RPMI7951 (cell line): ENCODE measurements at places on chromosomes 5 and 9. TPM values are rescaled to one million over a fixed set of nuclear protein-coding genes. Genes with fewer than 3 reads are reported as not detected.

DNA sequence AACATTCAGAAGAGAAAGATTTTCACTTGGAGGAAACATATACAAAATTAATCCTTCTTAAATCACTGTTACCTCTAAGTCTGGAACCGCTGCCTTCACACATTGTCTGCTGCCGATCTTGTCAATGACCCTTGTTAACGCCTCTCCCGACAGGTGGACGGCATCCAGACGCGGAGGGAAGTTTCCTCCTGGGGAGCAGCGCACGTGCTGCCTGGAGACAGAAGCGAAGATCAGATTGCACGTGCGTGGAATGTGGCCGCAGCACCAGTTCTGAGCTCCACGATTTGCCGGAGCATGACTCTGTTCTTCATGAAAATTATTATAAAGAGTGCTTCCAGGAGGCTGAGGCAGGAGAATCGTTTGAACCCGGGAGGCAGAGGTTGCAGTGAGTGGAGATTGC, 183.6 kb upstream of the IRX4 start:
- no peak for DNase-seq

DNA sequence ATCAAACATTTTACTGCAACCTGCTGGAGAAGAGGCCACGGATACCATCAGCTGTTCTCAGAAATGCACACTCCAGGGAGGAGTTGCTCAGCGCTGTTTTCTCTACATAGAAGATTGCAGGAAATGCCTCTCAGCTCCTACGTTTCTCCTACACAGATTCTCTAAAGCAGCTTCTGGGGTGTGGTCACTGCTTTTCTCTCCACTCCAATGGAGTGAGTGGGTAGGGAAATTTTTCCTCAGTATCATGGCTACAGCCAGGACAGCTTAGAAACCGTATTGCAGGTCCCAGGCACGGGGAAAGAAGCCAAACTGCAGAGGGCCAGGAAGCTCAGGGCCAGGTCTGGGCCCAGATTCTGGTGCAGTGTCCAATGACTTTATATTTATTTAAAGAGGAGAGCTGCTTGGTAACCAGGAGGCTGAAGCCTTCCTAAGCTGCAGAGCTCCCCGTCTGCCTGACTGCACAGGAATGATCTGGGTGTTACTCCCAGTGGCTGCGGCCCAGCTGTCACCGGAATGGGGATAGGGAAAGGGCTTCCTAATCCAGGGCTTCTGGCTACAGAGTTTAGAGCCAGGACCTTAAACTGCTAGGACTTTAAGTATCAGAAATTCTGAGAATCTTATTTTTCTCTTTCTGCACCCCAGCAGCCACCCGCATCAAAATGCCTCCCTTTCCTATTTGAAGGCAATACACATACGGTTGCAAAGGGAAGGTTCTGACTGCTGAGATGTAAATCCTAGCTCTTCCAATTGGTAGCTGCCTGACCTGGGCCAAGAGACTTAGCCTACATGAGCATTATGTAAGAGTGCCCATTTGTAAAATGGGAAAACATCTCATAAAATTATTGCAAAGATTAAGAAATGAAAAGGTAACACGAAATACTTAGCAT, 1.4 kb upstream of the SPTAN1 start:
- peak; percentile 29 for DNase-seq

- DNase-seq = peak; percentile 4
Observed at GRCh38 chr5:54251981-54252380, 58.4 kb downstream of the ARL15 start.

DNA sequence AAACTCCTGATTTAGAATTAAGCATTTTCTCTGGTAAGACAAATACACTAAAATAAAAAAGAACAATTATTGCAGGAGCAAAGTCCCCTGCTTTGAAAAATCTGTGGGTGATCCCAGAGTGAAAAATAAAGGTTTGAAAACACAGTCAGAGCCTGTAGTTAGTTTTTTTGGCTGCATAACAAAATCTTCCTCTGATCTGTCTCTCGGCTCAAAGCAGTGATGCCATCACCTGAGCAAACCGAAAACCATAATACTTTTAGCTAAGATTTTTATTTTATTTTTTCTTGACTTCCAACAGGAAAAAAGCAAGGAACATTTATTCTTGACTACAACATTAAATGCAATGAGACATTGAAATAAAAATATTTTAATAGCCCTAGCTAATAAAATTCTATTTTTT, 1.2 kb downstream of the CDH18 start:
- DNase-seq = no peak

DNA sequence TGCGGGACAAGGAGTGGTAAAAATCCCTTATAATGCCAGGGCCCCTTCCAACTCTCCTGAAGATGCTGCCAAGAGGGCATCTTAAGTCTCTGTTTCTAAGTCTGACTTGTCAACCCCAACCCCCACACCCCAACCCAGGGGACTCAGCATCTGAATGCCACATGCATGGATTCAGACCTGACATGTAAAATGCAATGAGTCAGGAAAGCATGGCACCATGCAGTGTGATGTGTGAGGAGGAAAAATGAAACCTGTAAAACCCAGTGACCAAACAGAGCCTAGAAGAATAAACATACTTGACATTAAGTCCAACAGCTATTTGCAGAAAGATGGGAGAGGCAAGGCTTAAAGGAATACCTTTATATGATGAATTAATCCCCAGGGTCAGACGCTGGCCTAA, 112.4 kb downstream of the ASTN2 start:
- no peak for DNase-seq

Gene ELAVL2
- total RNA-seq = 0.98 and 1.1 TPM in 2 replicates

DNA sequence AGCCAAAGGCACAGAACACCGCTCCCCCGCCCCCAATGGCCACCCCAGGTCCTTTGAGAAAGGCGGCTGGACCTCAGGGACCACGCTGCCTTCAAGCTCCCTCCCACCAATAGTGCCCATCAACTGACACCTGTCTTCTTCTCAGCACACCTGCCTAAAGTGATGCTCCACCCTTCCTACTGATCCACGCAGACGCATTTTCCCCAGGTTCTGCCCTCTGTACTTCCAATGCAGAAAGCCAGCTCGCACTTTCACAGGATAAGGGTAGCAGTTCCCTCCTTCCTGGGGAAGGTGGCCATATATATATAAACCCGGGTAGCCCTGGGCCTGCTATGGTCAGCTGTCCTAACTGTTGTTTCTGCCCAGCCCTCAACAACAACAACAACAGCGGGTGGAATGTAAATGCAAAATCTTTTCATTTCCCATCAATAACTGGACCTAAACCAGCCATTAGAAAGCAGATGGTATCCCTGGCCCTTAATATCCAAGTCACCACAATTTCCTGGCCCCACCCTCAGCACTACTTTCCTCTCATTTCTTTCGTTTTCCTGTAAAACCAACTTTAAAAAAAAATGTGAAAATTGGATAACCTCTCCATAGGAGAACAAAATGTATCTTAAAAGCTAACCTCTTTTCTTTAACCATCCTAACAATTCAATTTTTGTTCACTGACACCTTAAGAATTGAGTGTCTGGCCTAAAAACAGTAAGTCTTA, 1.7 kb downstream of the GOLM1 start:
- no peak for DNase-seq

DNA sequence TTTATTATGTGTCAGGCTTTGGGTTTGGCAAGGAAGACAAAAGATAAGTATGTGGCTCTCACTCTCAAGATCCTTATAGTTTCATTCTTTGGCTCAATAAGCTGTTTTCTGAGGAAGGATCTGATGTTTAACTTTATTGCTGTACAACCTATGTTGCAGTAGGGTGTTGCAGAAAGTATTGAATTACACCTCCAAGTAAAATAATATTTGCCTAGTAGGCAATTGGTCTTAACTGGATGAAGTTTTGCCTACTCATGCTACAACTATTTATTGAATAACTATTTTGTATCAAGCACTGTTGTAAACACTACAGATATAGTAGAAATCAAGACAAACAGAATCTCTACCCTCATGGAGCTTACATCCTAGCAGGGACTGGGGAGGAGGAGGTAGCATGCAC, 169.7 kb downstream of the TAF11L14 start:
- DNase-seq = no peak

DNA sequence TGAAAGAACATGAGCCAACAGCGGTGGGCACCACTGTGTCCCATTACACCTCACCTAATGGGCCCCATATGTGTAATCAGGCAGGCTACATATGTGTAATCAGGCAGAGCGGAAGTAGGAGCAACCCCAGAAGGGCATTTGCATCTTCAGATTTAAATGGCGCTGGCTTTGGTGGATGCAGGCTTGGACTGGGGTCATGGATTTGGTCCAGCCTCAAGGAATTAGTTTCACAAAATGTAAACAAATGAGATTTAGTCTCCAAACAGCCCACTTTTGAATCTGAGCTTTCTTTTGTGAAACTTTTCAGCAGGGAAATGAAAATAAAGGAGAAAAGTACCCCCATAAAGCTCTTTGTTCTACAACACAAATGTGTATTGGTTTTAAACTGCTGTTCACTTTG, 161.3 kb downstream of the LPAR1 start:
- DNase-seq = no peak

GRCh38 chr9:137353223-137354152, 51.4 kb upstream of the NRARP start:
- no peak for DNase-seq
